ENCODE measurements at places on chromosomes 7 and 10.

DNA sequence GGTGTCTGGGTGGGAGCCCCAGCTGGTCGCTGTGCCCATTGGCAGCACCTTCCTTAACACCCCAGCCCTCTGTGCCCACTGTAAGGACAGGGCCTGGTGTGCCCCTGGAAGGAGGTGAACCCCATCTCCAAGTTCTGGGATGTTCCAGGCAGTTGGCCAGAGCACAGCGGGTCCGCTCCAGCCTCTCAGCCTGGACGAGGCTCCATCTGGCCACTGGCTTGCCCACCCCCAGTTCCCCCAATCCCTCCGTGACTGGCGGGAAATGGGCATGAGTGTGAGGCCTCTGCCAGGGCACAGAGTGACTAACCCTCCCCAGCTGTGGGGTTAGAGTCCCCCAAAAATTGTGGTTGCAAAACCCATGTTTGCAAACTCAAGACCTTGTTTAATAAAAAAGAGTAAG lies 15.6 kb downstream of the GRIFIN start:
- no peak for DNase-seq

- no peak for DNase-seq
These were observed 342.6 kb downstream of the TCERG1L start for GRCh38 chr10:130968964-130969363.

DNA sequence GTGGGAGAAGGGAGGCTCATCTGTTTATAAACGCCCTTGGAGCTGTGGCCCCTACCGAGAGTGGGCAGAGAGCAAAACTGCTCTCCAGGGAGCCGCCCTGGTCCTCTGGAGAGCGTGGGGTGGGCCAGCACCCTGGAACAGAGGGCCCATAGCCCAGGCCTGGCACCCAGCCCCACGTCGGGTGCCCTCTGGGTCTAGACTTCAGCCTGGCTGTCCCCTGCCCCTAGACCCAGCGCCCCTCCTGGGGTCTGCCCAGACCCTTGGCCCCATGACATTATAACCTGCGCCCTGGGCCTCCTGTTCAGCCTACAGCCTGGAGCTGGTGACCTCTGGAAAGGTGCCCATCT lies 24.7 kb downstream of the GET4 start:
- DNase-seq = no peak

DNA sequence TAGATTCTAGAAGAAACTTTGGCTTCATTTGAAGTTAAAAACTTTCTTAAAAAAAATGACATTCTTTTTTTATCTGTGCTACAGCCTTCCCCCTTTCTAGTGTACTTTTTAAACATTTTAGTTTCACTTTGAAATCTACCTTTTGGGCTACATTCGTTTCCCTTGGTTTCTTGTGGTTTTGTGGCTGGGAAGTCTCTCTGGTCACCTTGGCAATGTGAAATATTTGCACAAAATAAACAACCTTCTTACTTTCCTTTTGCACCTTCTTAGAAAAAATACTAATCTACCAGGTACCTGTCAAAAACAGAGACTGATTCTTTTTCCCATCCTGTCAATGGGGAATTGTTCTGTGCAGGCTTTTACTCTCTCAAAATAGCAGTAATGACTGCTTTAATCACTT lies 350.2 kb downstream of the GATA3 start:
- DNase-seq = no peak

- no peak for DNase-seq
These were observed 21.2 kb downstream of the MAT1A start for GRCh38 chr10:80268266-80268665.

DNA sequence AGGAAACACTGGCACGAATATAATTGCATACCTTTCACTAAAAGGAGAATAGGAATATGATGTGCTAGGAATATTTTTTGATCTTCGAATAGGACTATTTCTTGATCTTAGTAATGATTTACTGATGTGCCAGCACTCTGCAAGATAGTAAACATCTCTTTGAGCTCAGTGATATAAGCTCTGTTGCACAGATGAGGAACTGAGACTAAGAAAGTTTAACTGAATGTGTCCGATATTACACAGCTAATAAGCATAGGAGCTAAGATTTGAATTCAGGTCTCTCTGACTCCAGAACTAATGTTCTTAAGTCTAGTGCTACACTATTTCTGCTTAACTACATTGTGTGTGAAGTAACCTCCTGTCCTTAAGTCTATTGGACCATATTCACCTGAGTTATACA lies 98.4 kb upstream of the PTPRZ1 start:
- DNase-seq = no peak

DNA sequence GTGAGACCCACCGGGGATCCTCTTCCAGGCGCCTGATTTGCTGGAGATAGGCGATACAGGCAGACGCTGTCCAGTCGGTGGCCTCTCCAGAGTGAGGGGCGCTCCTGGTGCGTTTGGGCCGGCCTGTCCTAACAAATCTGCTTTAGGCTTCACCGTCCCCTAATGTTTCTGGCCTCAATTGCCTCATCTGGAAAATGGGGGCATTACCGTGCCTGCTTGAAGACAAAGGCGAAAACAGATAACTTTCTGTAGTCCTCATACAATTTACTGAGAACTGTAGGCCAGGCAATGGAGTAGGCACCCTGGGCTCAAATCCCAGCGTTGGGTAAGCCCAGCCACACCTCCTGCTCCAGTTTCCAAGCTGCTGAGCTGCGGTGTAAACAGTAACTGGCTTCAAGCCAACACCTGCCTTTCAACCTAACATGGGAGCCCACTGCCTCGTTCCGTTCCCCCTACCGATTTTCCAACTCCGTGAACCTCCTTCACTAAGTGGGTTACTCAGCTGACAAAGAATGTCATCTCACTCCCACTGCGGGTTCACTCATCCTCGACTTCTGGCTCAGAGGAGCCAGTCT lies 589 bp upstream of the ZFAND4 start:
- no peak for DNase-seq

GRCh38 chr10:132162021-132162531 lies 24.7 kb upstream of the DPYSL4 start:
- DNase-seq = no peak

GRCh38 chr10:120559800-120560199 lies 102.8 kb downstream of the PLPP4 start:
- no peak for DNase-seq

DNA sequence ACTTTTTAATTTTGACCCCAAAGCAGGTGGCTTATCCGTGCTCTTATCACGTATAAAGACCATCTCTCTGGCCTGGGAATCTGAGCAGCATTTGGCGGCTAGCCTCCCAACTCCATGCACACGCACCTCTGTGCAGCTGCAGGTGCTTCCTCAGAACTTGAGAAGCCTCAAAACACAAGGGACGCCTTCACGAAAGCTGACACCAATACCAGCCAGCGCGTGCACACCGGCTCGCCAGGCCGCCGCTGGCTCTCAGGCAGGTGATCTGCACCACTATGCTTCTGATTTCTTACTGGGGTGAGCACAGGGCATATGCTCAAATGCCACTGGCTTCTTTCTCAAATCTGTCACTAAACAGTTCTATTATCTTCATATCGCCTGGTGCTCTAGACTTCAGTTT lies 145.0 kb downstream of the PARD3 start:
- no peak for DNase-seq

DNA sequence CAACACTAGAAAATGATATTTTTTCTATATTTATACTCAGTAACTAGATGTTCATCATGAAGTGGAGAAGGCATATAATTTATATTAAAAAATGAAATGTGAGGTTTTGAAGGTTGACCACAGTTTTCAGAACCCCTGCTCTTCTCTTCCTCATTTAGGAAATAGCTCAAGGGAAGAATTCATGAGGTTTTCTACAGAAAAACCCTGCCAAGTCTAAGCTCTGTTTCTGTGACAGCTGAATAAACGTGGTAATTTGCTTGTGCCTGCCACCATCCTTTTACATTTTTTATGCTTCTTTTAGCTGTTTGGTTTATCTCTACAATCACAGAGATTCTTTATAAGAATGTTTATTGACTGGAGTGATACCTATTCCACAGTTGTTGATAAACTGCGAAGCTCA lies 630.3 kb upstream of the POT1 start:
- DNase-seq = no peak

DNA sequence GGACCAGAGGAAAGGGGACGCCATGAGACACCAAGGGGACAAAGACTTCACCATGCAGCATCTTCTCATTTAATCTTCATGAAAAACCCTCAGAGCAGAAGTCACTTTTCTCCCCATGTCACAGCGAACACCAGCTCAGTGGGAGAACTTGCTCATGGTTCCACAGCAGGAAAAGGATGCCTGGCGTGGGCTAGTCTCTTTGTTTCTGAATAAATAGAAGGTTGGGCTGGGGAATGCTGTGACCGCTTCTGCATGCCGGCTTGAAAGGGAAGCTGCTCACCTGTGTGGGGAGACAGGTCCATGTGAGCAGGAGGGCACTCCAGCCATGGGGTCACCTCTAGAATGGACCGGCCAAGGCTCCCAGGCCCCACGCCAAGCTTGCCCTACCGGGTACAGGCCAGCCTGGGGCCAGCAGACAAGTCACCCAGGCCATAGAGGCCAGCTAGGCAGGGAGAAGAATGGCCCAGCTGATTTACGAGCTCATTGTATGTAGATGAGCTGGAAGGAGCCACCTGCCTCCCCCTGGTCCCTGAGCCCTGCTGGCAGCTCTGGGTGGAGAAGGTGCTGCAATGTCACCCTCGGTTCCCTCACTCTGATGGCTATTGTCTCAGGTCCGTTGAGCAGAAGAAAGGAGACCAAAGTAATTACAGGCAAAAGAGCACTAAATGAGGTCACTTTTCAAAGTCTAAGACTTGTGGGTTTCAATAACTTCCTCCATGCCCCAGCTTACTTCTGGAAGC lies 82.0 kb upstream of the PDZD8 start:
- no peak for DNase-seq

- DNase-seq = no peak
These were observed at the start of gene NEURL1 for GRCh38 chr10:103493362-103493915. Gene NEURL1 (plus strand): TSS chr10:103493705. CDS start chr10:103494388, 683 bp downstream.

DNA sequence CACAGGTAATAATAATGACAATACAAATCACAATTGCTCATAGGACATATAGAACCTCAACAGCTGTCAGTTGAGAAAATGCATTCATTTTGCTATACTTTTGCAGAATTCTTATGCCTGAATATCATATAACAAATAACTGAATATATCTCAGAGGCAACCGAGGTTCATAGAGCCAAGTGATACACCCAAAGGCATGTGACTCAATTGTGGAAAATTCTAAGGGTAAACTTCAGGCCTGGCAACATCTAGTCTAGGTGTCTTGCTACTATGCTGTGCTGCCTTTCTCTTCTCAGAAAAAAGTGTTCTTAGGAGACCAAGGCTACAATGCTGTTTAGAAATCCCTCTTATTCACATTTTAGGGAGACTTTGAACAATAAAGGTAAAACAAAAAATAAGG lies 270.7 kb downstream of the BAMBI start:
- DNase-seq = no peak

- DNase-seq = no peak
These were observed 34.3 kb upstream of the EN2 start for GRCh38 chr7:155423337-155424285.

- no peak for DNase-seq
These were observed 22.1 kb upstream of the LMOD2 start for GRCh38 chr7:123633553-123633952.

GRCh38 chr7:45977256-45977780 lies 56.2 kb upstream of the IGFBP3 start:
- no peak for DNase-seq

GRCh38 chr10:71248210-71248609 lies 35.8 kb downstream of the UNC5B start:
- DNase-seq = no peak

DNA sequence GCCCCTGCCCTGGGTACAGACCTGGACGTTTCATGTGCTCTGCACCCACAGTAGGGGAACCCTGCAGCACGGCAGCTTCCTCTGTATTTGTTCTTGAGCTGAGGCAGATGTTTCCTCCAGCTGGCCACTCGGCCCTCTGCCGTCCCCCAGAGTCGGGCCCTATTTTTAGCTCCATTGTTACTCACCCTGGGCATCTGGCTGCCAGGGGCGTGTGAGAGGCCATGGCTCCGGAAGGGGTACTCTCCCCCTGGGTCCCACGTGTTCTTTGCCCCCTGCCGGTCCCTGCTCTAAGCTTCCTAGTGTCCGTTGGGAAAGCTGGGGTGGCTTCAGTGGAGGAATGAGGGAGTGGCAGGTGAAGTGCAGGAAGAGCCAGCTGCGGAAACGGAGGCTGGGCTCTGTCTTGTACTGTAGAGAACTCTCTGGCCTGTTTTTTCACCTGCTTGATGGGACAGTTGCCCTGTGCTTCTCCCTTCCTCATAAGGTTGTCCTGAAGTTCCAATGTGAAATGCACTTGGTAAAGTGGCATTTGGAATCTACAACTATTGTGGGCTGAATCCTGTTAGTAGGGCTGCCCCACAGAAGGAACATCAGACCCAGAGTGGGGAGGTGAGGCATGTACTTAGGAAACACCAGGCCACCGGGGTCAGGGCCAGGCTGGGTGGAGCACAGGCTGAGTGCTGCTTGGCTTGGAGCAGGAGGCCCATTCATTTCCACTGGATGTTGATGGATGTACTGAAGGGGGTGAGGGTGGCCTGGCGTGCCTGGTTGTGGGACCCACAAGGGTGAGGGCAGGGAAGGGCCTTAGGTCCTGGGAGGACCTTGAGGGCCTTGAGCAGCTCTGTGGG lies 30.6 kb downstream of the PALD1 start:
- DNase-seq = no peak

DNA sequence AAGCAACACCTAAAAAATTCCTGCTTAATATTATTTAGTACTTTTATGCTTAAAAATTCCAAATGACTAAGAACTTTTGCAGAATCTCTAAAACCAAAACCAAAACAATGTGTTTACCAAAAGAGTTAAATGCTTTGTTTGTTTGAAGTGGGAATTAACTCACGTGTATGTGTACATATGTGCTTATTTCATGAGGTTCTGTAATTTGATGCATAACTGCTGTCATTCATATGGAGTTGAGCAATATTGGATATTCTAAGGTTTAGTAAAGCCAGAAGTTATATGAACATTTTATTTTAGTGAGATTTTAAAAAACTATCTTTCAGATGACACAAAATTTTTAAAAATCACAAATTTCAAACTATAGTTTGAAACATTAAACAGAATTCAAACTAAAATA lies 157.1 kb downstream of the PIP4K2A start:
- DNase-seq = no peak

GRCh38 chr7:131532570-131533091 lies 23.8 kb downstream of the PODXL start:
- no peak for DNase-seq

GRCh38 chr10:4698075-4698474 lies 127.9 kb upstream of the AKR1E2 start:
- no peak for DNase-seq

DNA sequence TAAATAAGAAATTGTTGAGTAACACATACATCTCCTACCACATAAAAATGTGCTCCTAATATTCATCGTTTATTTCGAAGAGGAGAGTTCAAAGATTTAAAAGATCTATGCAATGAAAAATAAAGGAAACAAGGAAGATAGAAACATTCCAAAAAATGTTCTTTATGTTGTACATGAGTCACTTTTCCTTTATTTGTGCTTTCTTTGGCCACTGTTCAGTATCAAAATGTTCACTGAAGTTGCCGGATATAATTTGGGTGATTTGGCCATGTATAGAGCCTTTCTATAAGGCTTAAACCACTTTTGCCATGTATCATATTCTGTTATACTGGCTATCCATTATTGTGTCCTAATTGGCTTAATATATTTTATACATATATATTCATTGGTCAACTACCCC lies 62.9 kb upstream of the PRR15 start:
- no peak for DNase-seq

GRCh38 chr10:63627396-63627795 lies 106.2 kb downstream of the REEP3 start:
- DNase-seq = no peak

- DNase-seq = no peak
These were observed 30.5 kb upstream of the GHITM start for GRCh38 chr10:84108797-84109196.

Data from DMS79 (cell line).